ENCODE measurements at places on chromosomes 6 and 20. TPM values are rescaled to one million over a fixed set of nuclear protein-coding genes. Genes with fewer than 3 reads are reported as not detected.

Gene PPDPF
- total RNA-seq = 35.3 TPM

Gene ECHDC1
- total RNA-seq = 69.3 TPM

Gene OR12D3
- total RNA-seq = not detected

Gene LY6G6C
- total RNA-seq = not detected

Gene HLA-DRB1
- 0.09 TPM for total RNA-seq

Gene HM13
- total RNA-seq = 47.6 TPM

Gene LAMA2
- total RNA-seq = 103 TPM

Gene RCAN2
- 8.0 TPM for total RNA-seq

Gene GRM4
- 0.08 TPM for total RNA-seq

Gene SPATA25
- total RNA-seq = 2.1 TPM

Gene PI16
- 1.5 TPM for total RNA-seq

Gene GLP1R
- not detected for total RNA-seq

Gene BCKDHB
- 20.3 TPM for total RNA-seq

Gene TMEM200A
- total RNA-seq = 61.5 TPM

Gene ZNF311
- total RNA-seq = 1.3 TPM

Gene HCRTR2
- not detected for total RNA-seq

Gene SMIM8
- 5.4 TPM for total RNA-seq

Gene MROH8
- 0.49 TPM for total RNA-seq

Gene TNNC2
- total RNA-seq = 0.45 TPM

Gene SLC22A1
- total RNA-seq = 0.09 TPM

Gene SRSF12
- 0.09 TPM for total RNA-seq

Gene GPX6
- not detected for total RNA-seq

Gene CLDN20
- total RNA-seq = not detected

Gene SIRPB2
- total RNA-seq = not detected

Gene CARMIL1
- 23.9 TPM for total RNA-seq

Gene METTL24
- 0.09 TPM for total RNA-seq

Gene MAP7
- 0.49 TPM for total RNA-seq
